ENCODE measurements at places on chromosomes 3 and 15.

- DNase-seq: no peak
Observed at GRCh38 chr3:175082631-175083030, 223.5 kb downstream of the NAALADL2 start.

GRCh38 chr3:161066930-161067329 lies 38.2 kb downstream of the B3GALNT1 start:
- DNase-seq: no peak

DNA sequence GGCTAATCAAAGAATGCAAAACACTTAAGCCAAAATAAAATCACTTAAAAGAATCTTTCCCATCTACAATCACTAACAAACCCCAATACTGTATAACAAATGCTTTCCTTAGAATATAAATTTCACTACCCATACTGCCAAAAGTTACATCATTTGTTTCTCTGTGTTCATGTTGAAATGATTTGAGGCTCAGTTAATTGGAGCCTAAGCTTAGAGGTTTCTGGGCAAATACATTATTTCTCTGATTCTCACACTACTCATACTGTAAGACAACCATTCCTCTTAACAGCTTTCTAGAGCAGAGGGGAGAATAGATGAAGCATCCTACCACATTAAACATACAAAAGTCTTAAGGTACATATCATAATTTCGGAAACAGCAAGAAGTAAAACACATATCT lies 2.1 kb downstream of the RIOX2 start:
- DNase-seq: no peak

DNA sequence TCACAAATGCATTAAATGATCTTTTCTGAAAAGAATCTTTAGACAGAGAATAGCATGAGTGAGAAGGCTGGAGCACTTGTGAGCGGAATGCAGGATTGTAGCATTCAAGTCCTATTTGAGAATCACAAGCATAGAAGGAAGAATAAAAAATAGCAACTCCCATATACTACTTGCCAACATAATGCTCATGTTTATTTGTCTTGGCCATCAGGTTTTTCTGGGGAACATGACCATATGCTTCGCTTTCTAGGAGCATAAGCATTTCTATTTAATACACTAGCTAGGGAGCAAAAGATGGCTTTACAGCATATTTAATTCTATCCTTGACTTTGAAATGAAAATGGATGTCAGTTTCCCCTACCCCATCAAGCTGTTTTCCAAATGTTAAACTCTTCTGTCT lies 170.3 kb upstream of the MITF start:
- DNase-seq: no peak

Measured in type B pancreatic cell (in vitro differentiated cells).